ENCODE measurements at places on chromosomes 12 and 14.

- no peak for DNase-seq
These were observed 10.2 kb downstream of the ERG28 start for GRCh38 chr14:75650253-75651058.

DNA sequence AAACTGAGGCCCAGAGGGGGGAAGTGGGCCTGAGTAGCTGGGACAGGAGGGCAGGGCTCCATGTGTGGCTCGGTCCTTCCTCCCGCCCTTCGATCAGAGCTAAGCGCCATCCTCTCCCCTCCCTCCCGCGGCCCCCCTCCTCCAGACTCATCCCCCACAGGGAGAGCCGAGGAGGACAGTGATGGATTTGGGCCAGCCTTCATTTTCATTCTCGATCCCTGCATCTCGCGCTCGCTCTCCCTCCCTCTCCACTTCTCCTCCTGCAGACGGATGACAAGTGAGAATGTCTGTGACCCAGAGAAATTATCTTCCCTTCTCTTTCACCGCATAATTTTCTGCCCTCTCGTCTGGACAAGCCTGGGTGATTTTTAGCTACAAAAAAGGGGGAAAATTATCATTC is 183.3 kb downstream of the RBM19 start:
- no peak for DNase-seq

DNA sequence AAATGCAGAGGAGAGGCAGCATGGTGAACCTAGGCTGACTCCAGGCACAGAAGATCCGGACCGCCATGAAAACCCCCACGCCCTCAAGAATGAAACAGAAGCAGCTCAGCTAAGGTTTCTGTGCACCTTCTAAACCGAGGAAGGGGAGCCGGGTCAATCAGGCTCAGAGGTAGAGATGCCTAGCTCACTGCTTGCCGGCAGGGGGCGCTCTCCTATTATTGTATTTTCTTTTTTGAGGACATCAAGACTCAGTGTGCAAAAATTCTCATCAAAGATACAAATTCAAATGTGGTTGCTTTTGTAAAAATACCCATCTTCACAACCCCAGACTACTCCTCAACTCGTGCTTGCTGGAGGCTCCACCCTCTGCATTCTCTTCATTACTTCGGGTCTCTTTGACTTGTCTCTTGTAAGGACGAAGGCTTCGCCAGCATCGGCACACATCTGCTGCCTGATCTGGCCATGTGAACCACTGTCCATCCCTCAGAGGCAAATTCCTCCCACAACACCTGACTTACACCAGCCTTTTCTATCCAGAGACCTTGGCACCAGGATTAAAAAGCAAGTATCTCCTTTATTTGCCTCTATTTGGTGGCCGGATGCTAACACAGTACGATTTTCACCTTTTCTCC is 33.4 kb upstream of the RNASE3 start:
- DNase-seq: peak; percentile 44

- DNase-seq: no peak
These were observed 153.7 kb upstream of the ALG10B start for GRCh38 chr12:38162708-38163441.

GRCh38 chr14:72825486-72825885 is 68.4 kb downstream of the DPF3 start:
- no peak for DNase-seq

GRCh38 chr12:105214670-105215375 is 21.2 kb downstream of the APPL2 start:
- no peak for DNase-seq

GRCh38 chr12:24905431-24905830 is 43.5 kb downstream of the BCAT1 start:
- DNase-seq: no peak

GRCh38 chr14:67962215-67962644 is 142.7 kb downstream of the RAD51B start:
- DNase-seq: no peak

DNA sequence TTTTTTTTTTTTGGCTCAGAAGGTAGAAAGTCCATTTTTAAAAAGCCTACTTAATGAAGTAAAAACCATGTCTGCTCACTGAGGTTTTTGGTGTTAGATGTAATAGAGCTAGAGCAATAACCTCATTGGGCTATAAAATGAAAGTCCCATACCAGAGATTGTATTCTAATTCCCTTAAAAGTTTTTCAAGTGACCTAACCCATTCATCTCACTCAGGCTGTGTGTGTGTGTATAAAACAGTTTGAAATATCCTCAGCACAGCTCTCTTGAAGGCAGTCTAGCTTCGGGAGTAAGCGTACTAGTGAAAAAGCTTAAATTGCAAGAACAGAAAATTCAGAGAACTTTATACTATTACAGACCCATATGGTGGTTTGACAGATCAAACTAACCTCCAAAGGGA is 313.8 kb downstream of the CEP128 start:
- no peak for DNase-seq

DNA sequence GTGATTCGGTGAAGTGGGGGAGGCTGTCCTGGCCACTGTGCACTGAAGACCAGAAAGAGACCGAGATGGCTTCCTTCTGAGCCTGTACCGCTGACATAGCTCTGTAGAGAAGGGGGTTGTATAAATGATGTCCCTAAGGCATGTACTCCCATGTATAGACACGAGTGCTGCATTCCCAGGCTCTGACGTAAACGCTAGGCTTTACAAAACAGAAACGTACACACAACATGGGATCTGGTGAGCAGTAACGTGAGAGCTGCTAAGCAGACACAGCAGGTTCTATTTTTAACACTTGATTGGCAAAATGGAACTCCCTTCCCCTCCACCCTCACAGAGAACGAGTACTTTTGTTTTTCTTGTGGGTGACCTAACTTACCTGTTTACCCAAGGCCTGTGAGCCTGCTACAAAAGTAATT is 35.9 kb downstream of the ACADS start:
- no peak for DNase-seq

DNA sequence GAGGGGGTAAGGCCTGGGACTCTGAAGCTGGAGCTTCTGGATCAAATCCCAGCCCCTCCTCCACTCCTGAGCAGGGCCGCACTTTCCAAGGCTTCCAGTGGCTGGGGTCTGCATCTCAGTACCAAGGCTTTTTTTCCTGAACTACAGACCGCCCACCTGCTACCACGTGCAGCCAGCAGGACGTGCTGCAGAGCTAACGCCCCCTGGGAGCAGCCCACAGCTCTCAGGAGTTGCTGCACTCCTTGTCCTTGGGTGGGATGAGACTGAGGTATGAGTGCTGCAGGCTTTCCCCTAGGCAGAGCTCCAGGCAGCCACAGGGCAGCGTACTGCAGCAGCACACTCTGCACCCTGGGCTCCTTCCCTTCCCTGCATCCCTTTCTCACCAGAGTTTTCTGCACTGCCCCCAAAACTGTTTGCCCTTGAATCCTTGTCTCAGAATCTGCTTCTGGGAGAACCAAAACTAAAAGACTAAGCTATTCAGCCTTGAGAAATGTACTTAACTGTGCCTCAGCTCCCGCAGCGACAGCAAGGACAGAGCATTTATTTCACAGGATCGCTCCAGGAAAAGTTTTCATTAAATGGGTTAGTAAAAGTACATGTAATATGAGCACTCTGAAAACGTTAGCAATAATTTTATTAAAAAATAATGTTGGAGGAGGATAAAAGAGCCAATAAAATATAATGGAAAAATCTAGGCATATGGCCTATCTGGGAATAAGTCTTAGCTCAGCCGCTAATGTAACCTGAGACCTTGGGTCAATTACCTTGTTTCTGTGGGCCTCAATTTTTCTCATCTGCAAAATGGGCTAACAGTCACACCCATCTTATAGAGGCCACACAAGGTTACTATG is 25.5 kb downstream of the RBM19 start:
- DNase-seq: no peak

Measured in activated CD4-positive, alpha-beta T cell treated with anti-CD3 and anti-CD28 coated beads, Interleukin-2, amount 50 U/mL, for 24 hours (primary cell).